ENCODE measurements at places on chromosomes 3 and 15.

- no peak for DNase-seq
These were observed 245.4 kb downstream of the ZIC4 start for GRCh38 chr3:147160984-147161383.

GRCh38 chr15:73341886-73342600, 26.7 kb downstream of the HCN4 start:
- DNase-seq: no peak

DNA sequence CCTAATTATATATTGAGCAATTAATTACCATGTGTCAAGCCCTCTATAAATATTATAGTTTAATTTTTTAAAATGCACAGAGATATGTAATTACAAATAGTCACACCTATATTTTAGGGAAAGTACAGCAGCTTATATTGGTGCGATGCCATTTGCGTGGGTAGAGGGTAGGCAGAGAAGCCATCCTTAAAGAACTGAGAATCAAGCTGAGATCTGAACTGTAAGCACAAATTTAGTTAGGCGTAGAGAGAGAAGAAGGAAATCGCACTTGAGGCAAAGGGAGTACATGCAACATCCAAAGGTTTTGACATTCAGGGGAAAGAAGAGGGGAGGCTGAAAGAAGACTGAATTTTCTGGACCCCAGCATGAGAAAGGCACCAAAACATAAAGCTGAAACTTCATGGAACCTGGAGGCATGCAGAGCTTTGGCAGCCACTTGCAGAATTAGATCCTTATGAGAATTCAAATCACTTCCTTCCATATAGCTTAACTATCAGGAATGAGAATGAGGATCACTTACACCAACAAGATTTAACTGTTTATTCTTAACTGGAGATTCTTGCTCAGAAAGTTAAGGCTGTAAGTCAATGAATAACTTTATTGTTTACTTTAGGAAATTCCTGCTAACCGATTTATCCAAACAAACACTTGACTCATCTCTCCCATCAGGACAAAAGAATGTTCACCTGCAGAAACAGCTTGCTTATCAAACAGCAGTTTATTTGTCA, 114.3 kb downstream of the TGFBR2 start:
- DNase-seq: no peak

DNA sequence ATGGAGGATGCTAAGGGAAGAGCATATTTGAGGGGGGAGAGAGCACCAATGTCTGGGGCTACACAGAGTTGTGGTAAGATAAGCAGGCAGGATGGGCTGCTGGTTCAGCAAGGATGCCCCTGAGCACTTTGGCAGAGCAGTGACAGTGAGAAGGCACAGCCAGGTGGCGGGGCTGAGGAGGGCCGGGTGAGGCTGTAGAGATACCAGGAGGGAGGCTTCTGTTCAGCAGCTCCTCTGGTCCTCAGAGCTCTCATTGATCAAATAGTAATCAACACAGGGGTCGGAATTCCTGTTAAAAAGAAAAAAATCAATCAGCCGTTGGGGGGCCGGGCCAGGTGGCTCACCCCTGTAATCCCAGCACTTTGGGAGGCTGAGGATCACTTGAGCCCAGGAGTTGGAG, 11.5 kb upstream of the XIRP1 start:
- DNase-seq: no peak

- no peak for DNase-seq
These were observed 159.4 kb upstream of the CHRM5 start for GRCh38 chr15:33808720-33809457.

All from stimulated activated CD4-positive, alpha-beta T cell treated with anti-CD3 and anti-CD28 coated beads, Interleukin-2, amount 100 ng/mL, for 4 hours (primary cell).